Smooth muscle cell of the brain vasculature (primary cell): ENCODE measurements at places on chromosomes 7 and 10.

DNA sequence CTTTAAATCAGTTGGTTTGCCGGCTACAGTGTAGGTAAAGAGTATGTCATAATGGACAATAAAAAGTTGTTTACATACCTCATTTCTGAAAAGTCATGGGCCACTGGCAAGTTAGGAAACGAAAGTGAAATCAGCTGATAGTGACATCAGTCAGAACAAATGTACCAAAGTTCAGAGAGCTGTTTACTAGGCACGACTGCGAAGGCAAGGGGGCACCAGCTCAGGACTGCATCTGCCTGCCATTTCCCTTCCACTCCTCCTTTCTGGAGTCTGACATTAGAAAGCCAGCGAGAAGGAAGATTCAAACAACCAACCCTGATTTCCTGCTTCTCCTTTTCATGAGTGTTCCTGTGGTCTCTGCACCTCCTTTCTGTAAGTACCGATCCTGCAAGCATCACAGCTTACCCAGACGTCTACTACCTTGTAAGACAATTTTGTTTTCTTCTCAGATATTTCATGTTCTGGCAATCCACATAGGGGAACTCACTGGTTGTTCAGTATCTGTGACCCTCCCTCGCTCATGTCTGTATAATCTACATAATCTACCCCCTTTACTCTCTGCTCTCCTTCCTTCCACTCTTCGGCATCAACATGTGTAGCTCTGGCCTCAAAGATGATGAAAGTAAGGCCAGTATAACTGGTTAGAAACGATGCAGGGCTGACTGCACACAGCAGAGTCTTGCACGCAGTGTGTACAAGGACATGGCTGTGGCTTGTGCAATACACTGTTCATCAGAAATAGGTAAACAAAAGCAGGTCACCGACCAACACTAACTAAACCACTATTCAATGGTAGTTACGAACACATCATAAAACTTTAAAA is at the start of gene TMEM140:
Gene TMEM140 (plus strand): TSS at position 174 of the 823 bp plus-strand sequence. CDS start 16,370 bp downstream, outside the sequence.
- peak; percentile 43 for DNase-seq

- DNase-seq, result no peak
Observed at GRCh38 chr10:2701802-2702201, 365.5 kb upstream of the PFKP start.

- no peak for DNase-seq
Observed at GRCh38 chr10:75358835-75359421, 42.6 kb downstream of the ZNF503 start.

- DNase-seq, result no peak
Observed at GRCh38 chr7:27104341-27105058, 2.0 kb upstream of the HOXA2 start.

GRCh38 chr7:136998495-136998894 is 130.0 kb downstream of the CHRM2 start:
- no peak for DNase-seq

GRCh38 chr10:70807556-70807955 is 8.2 kb upstream of the SGPL1 start:
- no peak for DNase-seq

GRCh38 chr7:130894146-130894908 is 160.3 kb upstream of the KLF14 start:
- DNase-seq, result no peak

DNA sequence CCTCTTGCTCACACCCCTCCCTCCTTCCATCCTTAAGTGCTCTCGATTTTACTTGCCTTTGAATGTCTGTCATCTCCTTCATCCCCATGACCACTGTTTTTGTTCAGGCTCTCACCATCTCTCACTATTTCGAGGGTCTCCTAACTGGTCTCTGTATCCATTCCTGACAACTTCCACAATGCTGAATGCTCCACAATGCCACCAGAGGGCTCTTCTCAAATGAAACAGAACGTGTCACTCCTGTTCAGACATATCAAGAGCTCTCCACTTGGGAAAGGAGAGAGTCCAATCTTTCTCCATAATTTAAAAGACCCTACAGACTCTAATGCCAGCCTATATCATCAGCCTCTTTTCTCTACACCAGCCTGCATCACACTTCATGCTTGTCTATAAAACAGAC is 9.0 kb upstream of the SLC13A1 start:
- DNase-seq, result no peak

- no peak for DNase-seq
Observed at GRCh38 chr7:36732806-36733205, 8.5 kb upstream of the AOAH start.

DNA sequence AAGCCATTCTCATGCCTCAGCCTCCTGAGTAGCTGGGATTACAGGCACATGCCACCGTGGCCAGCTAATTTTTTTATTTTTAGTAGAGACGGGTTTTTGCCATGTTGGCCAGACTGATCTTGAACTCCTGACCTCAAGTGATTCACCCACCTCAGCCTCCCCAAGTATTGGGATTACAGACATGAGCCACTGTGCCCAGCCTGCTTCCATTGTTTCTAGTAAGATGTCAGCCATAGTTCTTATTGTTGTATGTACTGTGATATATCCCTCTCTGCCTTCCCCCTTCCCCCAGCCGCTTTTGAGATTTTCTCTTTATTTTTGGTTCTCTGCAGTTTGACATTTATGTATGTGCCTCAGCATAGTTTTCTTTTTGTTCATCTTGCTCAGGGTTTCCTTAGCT is 87.9 kb upstream of the KLF14 start:
- no peak for DNase-seq

DNA sequence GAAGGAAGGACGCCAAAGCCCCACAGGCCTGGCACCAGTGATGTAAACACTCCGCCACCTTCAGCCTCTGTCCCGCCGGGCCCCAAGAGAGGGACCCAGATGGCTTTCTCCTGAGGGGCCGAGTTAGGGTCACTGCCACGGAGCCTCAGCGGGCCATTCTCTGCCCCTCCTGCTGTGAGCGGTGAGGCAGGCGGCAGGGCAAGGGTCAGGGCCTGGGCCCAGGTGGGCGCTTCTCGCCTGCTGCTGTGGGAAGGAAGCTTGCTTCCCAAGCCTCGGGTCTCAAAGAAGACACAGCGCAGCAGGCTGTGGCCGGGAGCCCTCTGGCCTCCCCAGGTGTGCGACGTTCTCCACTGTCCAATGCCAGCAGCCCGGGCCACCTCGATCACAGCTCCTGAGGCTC is 84.8 kb downstream of the PROSER2 start:
- DNase-seq, result no peak

- DNase-seq, result no peak
Observed at GRCh38 chr7:5439572-5440496, 16.2 kb upstream of the TNRC18 start.

- no peak for DNase-seq
Observed at GRCh38 chr10:35979116-35979515, 337.0 kb upstream of the FZD8 start.

DNA sequence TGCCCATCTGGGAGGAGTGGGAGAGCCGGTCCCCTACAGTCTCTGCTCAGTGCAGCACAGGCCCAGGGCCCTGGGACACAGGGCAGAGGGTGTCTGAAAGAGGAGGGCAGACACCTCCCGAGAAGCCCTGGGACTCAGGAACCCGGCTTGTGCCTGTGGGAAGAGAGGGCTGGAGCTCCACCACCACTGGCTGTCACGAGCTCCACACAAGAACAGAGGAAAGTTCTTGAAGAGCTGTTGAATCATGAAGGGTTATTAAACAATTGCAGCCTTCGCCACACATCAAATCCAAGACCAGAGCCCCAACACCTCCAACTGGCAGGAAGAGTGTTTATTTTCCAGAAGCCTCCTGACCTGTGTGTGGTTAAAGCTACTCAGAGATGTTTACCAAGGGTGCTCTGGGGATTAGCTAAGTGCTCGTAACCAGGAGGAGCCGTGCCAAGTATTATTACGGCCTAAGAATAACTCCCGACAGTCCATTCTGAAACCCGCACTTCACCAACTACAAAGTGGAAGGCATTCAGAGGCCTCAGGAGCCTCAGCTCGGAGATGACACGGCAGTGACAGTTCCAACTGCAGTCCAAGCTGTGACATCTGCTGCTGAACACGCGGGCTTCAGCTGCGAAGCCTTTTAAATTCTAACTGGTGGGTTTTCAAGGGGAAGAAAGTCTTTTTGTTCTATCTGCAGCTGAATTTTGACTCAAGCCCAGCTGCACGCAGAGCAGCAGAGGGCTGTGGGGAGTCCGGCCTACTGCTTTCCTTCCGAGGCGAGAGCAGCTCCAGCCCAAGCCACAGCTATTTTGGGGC is 75.1 kb downstream of the MAD1L1 start:
- DNase-seq, result peak; percentile 93

- no peak for DNase-seq
Observed at GRCh38 chr10:96918214-96919002, 86.3 kb downstream of the LCOR start.

DNA sequence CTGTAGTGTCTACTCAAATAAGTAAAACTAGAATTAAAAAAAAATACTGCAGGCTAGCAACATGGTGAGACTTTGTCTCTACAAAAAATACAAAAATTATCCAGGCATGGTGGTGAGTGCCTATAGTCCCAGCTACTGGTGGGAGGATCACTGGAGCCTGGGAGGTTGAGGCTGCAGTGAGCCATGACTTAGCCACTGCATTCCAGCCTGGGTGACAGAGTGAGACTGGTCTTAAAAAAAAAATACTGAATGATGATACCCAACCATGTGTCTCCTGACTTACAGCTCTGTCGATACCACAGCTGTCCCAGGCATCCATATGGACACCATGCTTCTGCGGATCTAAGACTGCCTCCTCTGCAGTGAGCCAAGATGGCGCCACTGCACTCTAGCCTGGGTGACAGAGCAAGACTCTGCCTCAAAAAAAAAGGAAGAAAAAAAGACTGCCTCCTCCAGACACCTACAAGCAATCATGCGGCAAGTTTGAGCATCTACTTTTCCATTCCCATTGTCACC is 7.9 kb upstream of the FRAT1 start:
- no peak for DNase-seq

- DNase-seq, result no peak
Observed at GRCh38 chr10:88437411-88437810, 145.7 kb downstream of the RNLS start.

- no peak for DNase-seq
Observed at GRCh38 chr7:153675131-153675530, 377.1 kb upstream of the DPP6 start.

DNA sequence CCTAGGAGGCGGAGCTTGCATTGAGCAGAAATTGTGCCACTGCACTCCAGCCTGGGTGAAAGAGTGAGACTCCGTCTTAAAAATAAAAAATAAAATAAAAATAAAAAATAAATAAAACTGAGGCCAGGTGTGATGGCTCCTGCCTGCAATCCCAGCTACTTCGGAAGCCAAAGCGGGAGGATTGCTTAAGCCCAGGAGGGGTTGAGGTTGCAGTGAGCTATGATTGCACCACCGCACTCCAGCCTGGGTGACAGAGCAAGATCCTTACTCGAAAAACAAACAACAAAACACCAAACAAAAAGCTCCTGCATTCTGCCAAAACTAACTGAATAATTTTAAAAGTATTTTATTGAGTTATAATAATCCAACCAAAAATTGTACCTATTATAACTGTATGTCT is 36.2 kb downstream of the AGAP4 start:
- DNase-seq, result no peak

- DNase-seq, result no peak
Observed at GRCh38 chr7:133543657-133544056, 290.8 kb downstream of the EXOC4 start.

DNA sequence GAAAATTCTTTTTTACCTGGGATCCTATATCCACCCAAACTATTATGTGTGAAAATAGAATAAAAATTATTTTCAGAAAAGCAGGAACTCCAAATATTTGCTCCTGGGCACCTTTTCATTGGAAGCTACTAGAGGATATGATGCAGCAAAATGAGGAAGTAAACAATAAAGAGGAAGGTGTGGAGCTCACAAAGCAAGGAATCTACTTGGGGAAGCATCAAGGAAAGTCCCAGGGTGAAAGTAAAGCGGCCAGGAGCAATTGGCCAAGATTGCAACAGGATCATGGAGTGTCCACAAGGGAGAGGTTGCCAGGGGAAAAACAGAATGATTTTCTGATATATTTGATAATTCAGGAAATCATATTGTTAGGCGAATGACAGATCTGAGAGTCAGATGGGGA is 80.8 kb downstream of the CARD11 start:
- no peak for DNase-seq

- DNase-seq, result no peak
Observed at GRCh38 chr7:127905491-127906330, 125.5 kb downstream of the LRRC4 start.

DNA sequence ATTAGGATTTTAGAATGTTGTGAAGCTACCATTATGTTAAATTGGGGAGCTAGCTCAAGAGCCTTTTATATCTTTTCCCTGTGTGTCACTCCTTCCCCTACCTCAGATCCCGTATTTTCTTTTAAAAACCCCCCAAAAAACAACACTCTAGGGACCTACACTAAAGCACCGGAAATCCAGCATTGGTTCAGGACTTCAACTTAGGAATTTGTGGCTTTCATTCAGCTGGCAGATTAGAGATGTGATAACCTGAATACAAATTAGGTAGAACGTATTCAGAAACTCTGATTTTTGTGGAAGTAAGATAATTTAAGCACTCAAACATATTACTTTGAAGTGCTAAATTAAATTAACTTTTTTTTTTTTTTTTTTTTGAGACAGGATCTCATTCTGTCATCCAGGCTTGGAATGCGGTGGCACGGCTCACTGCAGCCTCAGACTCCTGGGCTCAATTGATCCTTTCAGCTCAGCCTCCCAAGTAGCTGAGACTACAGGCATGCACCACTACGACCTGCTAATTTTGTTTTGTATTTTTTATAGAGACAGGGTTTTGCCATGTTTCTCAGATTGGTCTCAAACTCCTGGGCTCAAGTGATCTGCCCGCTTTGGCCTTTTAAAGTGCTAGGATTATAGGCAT is 6.8 kb downstream of the TBC1D12 start:
- no peak for DNase-seq

GRCh38 chr7:124201768-124202349 is 169.0 kb upstream of the TMEM229A start:
- DNase-seq, result no peak

DNA sequence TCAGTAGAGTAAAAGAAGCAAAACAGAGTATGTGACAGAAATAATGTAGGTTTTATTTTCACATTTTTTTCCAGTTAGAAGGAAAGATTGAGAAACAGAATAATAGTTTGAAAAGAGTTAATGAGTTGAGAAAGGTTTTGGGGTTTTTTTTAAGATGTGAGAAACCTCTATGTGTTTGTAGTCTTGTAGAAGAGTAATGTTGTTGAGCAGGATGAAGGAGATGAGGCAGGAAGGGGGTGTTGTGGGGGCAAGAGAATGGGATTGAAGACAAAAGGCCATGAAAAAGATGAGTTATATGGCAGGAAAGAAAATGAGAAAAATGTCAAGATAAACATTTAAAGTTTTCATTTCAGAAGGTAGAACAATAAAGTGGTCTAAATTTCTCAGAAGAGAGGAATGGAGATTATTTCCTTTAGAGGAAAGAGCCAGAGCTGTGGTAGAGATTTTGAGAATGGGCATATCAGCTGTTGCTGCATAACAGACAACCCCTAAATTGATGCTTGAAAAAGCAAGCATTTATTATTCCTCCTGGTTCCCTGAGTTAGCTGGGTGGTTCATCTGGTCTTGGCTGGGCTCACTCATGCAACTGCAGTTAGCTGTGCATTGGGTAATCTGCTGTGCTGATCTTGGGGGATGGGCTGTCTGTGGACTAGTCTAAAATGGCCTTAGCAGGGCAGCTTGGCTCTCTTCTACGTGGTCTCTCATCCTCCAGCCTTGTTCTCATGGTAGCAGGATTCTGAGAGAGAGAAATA is 27.1 kb downstream of the PCGF5 start:
- DNase-seq, result no peak
